ENCODE measurements at places on chromosomes 4 and X. TPM values are rescaled to one million over a fixed set of nuclear protein-coding genes. Genes with fewer than 3 reads are reported as not detected.
A peak's percentile ranks its signal among the peaks of the same experiment; 100 is the strongest.

DNA sequence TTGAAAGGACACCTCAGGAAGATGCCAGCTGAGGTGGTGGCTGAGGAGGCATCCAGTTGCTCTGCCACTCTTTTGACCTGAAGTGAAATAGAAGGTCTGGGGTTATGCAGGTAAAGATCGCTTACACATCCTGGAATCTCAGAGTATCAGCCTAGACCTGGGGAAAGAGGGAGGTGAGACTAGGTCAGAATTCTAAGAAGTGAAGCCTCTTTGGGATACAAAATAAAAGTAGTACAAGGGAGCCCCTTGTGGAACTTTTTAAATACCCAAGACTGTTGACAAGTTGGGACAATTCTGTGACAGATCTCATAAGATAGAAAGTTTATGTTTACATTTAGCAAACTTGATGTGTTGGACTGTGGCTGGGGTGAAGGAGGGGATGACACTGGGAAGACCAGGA, 263.1 kb downstream of the SPRY1 start:
- peak overlapping the region; percentile 6 for H3K27ac ChIP-seq
- no peak overlapping the region for H3K4me3 ChIP-seq
- peak; percentile 8 for DNase-seq

GRCh38 chr4:141247430-141247780, 26.7 kb downstream of the ZNF330 start:
- no peaks in the 10 kb centered on the region for H3K4me1 ChIP-seq
- DNase-seq: no peak

DNA sequence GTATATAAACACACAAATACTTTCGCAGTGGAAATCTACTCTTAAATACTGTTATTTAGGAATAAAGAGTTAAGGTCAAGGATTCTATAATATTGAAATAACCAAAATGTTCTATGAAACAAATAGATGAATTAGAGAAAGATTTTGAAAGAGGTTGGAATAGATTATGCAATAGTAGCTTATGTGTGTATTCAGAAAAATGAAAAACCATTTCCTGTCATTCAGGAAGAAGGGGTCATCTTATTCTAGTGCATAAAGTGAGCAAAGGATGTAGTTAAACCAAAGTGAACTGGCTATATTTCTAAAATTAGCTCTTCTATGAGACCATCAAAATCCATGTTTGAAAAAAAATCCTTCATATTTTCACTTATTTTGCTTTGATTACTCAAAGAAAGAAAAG, 30.0 kb upstream of the MYOZ2 start:
- H3K27ac ChIP-seq: no peak overlapping the region
- no peak overlapping the region for H3K4me3 ChIP-seq
- H3K4me1 ChIP-seq: peaks cover 50% of the 10 kb centered on the region

DNA sequence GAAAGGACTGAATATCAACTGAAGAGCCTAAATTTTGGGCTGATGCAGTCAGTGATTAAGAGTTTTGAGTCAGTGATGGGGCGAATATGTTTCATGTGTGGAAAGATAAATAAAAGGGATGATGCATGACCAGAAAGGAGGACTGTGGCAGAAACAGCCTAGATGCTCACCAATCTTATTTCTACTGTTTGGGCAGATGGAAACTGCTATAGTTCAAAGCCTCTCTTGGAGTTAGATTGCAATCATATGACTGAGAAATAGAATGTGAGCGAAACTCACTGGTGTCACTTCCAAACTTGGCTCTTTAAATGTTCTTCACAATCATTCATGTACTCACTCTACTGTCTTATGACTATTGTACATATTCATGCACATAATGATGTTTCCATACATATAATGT, 35.4 kb upstream of the YTHDC1 start:
- H3K4me3 ChIP-seq: no peak overlapping the region
- H3K36me3 ChIP-seq: no peaks in the 10 kb centered on the region
- no peak overlapping the region for H3K27ac ChIP-seq
- H3K4me1 ChIP-seq: peaks cover 3% of the 10 kb centered on the region
- DNase-seq: no peak

The TBC1D9 gene
- 9.4 TPM for total RNA-seq

The MAML3 gene
- total RNA-seq: 3.8 TPM

All from Calu3 (cell line).